ENCODE measurements at places on chromosomes 3 and 15.

GRCh38 chr3:16319307-16319706 is 54.3 kb downstream of the OXNAD1 start:
- DNase-seq, result peak; percentile 81

DNA sequence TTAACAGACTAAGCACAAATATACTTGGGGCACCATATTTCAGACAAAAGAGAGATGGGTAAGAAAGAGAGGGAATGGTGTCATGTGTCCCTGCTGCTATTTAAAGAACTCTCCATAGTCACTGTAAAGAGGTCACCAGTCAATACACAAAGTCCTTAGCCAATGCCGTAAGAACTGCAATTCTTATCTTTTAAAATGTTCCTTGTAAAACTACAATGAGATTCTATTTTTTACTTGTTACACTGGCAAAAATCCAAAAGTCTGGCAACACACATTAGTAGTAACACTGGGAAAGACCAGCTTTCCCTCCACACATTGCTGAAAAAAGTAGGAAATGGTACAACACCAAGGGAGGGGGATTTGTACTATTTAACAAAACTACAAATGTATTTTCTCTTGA is 189.4 kb downstream of the TBC1D5 start:
- DNase-seq, result no peak

DNA sequence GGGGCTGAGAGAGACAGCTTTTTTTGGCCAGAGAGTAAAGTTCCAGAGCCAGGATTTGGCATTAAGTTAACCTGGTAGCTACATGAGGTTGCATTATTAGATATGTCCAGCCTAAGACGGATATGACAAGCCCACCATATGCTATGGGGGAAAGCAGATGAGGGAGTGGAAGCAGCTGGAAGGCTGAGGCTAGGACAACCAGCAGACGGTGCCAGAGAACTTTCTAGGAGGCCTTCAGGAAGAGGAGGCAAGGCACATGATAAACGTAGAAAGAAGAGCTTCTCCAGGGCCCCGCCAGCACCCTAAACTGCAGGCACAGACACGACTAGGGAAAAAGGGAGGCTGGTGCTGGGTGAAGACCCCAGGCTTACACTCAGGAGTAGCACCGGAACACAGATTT is 87.0 kb downstream of the CTNNB1 start:
- DNase-seq, result no peak

GRCh38 chr3:124428372-124429128 is 301.7 kb upstream of the UMPS start:
- DNase-seq, result no peak

- DNase-seq, result no peak
Measured at GRCh38 chr3:107994181-107994580, 96.7 kb downstream of the CD47 start.

- DNase-seq, result no peak
Measured at GRCh38 chr3:195356151-195357086, 85.5 kb upstream of the XXYLT1 start.

GRCh38 chr3:56137415-56137814 is 330.9 kb downstream of the ERC2 start:
- no peak for DNase-seq

- no peak for DNase-seq
Measured at GRCh38 chr15:84082739-84083138, 152.8 kb upstream of the GOLGA6L4 start.

DNA sequence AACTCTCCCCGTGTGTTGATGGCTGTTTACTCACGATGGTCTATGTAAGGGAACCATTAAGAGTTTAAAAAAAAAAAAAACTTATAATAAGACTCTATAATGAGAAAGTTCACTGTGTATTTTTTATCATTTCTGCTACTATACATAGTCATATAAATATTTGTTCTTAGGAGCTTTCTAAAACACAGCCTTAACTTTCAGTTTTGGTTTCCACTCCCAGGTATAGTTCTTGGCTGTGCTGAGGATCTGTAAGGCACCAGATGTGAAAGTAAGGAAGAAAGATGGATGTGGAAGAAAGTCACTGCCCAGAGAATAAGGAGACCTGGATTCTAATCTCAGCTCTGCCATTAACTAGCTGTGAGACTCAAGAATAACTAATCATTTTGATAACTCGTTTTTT is 101.9 kb upstream of the THBS1 start:
- DNase-seq, result no peak

- DNase-seq, result no peak
Measured at GRCh38 chr15:68447209-68447608, 15.2 kb upstream of the ITGA11 start.

Data from activated naive CD8-positive, alpha-beta T cell treated with anti-CD3 and anti-CD28 coated beads, Interleukin-2, amount 50 U/mL, for 24 hours (primary cell).